Peyer's patch (tissue), 4 donors: ENCODE measurements at places on chromosomes 3 and 15. TPM values are rescaled to one million over a fixed set of nuclear protein-coding genes. Genes with fewer than 3 reads are reported as not detected.
A peak's percentile ranks its signal among the peaks of the same experiment; 100 is the strongest.

Gene SYNPR
- total RNA-seq, result not detected

Gene UBAP1L
- total RNA-seq, result 7.6 TPM

Gene BUB1B
- 120 TPM for total RNA-seq

Gene OXTR
- total RNA-seq, result not detected

Gene CACNA2D3
- not detected for total RNA-seq

Gene SERPINI2
- 5.0 TPM for total RNA-seq

Gene GOLGA6L2
- total RNA-seq, result not detected

Gene C3orf33
- 3.9 TPM for total RNA-seq

Gene PLA2G4D
- not detected for total RNA-seq

DNA sequence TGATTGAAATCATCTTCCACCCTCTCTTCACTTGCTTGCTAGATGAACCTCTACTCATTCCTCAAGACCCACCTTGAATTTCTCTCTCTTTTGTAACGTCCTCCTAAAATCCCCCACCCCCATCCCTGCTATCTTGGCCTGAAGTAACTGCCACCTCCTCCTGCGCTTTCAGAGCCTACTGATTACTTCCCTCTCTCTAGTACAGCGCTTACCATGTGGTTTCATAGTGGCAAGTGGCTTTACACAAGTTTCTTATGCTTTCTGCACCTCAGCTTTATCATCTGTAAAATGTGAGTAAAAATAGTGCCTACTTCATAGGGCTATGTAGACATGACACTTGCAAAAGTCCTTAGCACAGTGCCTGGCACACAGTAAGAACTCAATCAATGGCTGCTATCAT is 28.7 kb upstream of the DAZL start:
- no peak for DNase-seq
- H3K4me1 ChIP-seq, result no peaks in the 10 kb centered on the region
- H3K4me3 ChIP-seq, result no peak overlapping the region

DNA sequence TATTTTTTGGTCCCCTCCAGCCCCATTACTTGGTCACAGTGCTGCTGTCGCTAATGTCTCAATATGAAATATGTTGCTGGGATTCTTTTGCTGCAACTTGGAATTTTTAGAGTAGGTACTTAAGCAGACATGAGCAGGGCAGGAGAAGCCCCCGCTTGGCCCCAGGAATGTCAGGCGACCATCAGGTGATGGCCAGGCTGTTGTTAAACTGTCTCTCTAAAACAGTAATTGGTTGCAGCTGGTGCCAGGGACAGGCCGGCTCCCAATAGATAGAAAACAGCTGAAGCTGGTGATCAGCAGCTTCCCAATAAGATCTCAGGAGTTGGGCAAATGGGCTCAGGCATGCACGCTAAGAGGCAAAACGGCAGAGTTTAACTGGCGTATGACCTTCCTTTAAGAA is 329.9 kb upstream of the TBL1XR1 start:
- no peaks in the 10 kb centered on the region for H3K4me1 ChIP-seq
- H3K36me3 ChIP-seq, result no peaks in the 10 kb centered on the region
- H3K27ac ChIP-seq, result no peak overlapping the region
- no peaks in the 10 kb centered on the region for H3K27me3 ChIP-seq

DNA sequence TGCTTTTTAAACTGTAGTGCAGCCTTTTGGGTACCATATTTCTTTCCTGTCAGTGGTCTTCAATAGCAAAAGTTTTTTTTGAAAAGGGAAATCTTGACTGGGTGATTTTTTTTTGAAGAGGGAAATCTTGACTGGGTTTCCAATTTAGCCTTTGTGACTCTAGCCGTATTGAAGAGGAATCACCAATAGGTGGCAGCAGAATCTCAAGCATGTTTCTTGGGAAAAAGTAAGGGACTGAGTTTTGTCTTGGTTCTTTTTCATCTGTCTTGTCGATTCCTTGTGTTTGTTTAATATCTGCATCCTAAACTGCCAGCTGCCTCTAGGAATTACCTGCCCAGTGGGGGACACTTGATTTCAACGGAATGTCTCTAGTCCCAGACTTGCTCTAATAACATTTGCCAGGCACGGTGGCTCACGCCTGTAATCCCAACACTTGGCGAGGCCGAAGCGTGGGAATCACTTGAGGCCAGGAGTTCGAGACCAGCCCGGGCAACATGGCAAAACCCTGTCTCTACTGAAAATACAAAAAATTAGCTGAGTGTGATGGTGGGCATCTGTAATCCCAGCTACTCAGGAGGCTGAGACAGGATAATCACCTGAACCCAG is 89.2 kb downstream of the RBPMS2 start:
- no peaks in the 10 kb centered on the region for H3K4me1 ChIP-seq
- no peaks in the 10 kb centered on the region for H3K36me3 ChIP-seq
- no peak overlapping the region for H3K27ac ChIP-seq
- DNase-seq, result no peak
- no peaks in the 10 kb centered on the region for H3K27me3 ChIP-seq

DNA sequence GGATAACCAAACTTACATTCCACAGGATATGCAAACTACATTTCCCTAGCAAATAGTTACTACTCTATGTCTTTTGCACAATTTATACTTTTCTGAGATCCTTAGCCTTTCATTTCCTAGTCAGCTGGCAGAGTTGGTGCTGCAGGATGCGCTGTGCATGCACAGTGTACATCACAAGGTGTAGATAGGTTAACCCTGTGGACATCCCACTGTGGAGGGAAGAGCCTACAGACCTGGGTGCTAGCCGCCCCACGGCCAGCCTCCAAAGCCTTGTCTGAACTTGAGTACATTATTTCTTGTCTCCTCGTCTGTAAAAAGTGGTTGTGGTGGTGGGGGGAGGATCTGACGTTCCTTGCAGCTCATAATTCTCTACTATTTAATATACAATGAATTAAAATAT is 3.5 kb downstream of the TNFSF10 start:
- no peak for DNase-seq
- peaks cover 66% of the 10 kb centered on the region for H3K4me1 ChIP-seq
- peak overlapping the region; percentile 13 for H3K27ac ChIP-seq

DNA sequence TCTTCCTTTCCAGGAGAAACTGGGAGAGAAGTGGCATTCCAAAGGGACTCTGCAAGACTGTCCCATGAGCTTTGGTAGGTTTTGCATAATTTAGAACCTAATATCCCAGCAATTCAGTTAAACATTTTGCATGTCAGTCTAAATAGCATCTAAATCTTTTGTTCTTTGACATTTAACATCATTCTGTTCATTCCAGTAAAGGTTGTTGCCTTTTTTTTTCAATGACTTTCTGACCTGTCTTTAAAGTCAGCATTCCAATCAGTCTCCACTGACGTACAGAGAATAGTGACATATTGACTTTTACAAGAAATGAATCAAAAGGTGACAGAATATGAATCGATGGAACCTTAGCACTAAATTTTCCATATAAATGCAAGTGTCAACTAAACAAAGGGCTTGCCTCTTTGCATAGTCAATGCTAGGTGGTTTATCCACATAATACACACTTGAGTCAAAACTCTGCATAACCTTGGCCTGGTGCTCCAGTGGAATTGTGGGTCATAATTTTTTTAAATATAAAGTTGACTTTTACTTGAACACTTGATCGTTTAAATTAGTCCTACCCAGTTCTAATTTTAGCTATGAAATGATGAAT is 370.1 kb downstream of the CNTN6 start:
- no peak for DNase-seq
- no peak overlapping the region for H3K4me3 ChIP-seq
- H3K27me3 ChIP-seq, result no peaks in the 10 kb centered on the region
- no peak overlapping the region for H3K27ac ChIP-seq

GRCh38 chr3:46604127-46604526 is 8.2 kb upstream of the FAM240A start:
- no peaks in the 10 kb centered on the region for H3K27me3 ChIP-seq
- no peak for DNase-seq
- H3K4me3 ChIP-seq, result no peak overlapping the region
- no peak overlapping the region for H3K27ac ChIP-seq
- H3K36me3 ChIP-seq, result no peaks in the 10 kb centered on the region
- H3K4me1 ChIP-seq, result no peaks in the 10 kb centered on the region

- H3K4me3 ChIP-seq, result no peak overlapping the region
- H3K36me3 ChIP-seq, result peaks cover 36% of the 10 kb centered on the region
- no peak overlapping the region for H3K27ac ChIP-seq
- no peak for DNase-seq
- H3K4me1 ChIP-seq, result no peaks in the 10 kb centered on the region
These were observed 16.5 kb downstream of the SLC51A start for GRCh38 chr3:196232882-196233251.

- DNase-seq, result no peak
- H3K4me3 ChIP-seq, result no peak overlapping the region
- no peaks in the 10 kb centered on the region for H3K27me3 ChIP-seq
- no peaks in the 10 kb centered on the region for H3K4me1 ChIP-seq
These were observed 34.5 kb upstream of the SKOR1 start for GRCh38 chr15:67790610-67791319.

- no peak overlapping the region for H3K4me3 ChIP-seq
- no peaks in the 10 kb centered on the region for H3K27me3 ChIP-seq
- no peak overlapping the region for H3K27ac ChIP-seq
These were observed 59.3 kb upstream of the ADCY5 start for GRCh38 chr3:123508178-123508577.

- no peak overlapping the region for H3K4me3 ChIP-seq
- H3K27me3 ChIP-seq, result no peaks in the 10 kb centered on the region
- no peak for DNase-seq
- no peaks in the 10 kb centered on the region for H3K36me3 ChIP-seq
- no peaks in the 10 kb centered on the region for H3K4me1 ChIP-seq
These were observed 49.8 kb downstream of the RSRC1 start for GRCh38 chr3:158159714-158160113.

GRCh38 chr15:39392469-39393047 is 188.3 kb upstream of the THBS1 start:
- H3K4me1 ChIP-seq, result no peaks in the 10 kb centered on the region
- H3K27me3 ChIP-seq, result no peaks in the 10 kb centered on the region
- no peak overlapping the region for H3K4me3 ChIP-seq
- H3K27ac ChIP-seq, result no peak overlapping the region

DNA sequence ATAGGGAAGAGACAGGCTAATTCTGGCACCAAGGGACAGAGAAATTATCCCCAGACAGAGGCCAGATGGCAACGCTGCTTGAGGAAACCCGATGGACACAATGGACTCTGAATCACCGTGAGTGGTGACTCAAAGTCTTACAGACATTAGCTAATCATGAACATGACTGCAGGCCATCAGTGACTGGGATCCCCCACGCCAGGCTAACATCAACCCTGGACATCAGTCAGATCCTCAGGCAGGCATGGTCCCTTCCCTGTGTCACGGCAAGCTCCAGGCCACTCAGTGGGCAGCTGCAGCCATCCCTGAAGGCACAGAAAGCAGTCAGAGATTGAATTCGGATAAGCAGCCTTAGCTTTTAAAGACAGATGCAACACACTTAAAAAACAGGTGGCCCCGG is 23.8 kb upstream of the OXTR start:
- H3K27me3 ChIP-seq, result no peaks in the 10 kb centered on the region
- no peaks in the 10 kb centered on the region for H3K36me3 ChIP-seq
- no peak overlapping the region for H3K4me3 ChIP-seq
- no peaks in the 10 kb centered on the region for H3K4me1 ChIP-seq
- no peak overlapping the region for H3K27ac ChIP-seq
- DNase-seq, result no peak

GRCh38 chr3:38757721-38758120 is 58.3 kb downstream of the SCN10A start:
- no peaks in the 10 kb centered on the region for H3K36me3 ChIP-seq
- no peaks in the 10 kb centered on the region for H3K4me1 ChIP-seq
- no peaks in the 10 kb centered on the region for H3K27me3 ChIP-seq
- DNase-seq, result no peak

DNA sequence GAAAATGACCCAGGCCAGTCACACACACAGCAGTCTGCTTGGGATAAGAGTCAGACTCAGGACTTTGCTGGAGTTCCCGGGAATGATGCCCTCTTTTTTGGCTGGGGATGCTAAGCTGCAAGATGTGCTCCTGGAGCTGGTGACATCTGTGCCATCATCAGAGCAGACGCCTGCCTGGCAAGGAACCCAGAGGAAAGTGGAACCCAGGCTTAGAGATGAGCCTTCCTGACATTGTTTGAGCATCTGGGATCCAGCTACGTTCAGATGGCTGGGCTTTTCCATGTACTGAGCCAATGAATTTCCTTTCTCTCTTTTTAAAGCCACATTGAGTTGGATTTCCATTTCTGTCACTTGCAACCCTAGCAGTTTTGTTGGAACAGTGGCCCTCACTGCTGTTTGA is 53.3 kb downstream of the EBLN2 start:
- no peak overlapping the region for H3K4me3 ChIP-seq
- H3K27me3 ChIP-seq, result no peaks in the 10 kb centered on the region
- no peaks in the 10 kb centered on the region for H3K36me3 ChIP-seq
- H3K27ac ChIP-seq, result no peak overlapping the region
